ENCODE measurements at places on chromosomes 3 and 15.

- DNase-seq: no peak
Observed at GRCh38 chr3:188212308-188212969, 58.5 kb downstream of the LPP start.

GRCh38 chr3:124034016-124034843, 42.3 kb upstream of the ROPN1 start:
- no peak for DNase-seq

DNA sequence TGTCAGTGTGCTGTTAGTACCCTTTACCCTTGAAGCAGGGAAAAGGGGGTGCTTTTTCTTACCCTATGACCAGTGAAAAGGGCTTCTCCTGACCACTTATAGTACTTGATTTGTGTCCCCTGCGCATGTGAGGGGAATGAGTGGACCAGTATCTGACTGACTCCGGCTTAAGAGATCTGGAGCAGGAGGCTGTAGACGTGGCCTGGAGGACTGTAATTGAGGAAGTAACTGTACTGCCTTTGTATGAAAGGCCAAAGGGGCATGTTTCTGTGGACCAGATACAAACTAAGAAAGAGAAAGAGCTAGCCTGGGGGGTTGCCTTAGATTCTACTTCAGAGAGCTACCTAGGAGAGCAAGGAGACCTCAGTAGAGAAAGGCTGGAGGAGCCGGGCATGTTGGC, 89.9 kb upstream of the TBL1XR1 start:
- no peak for DNase-seq

- no peak for DNase-seq
Observed at GRCh38 chr15:42011074-42011473, 9.8 kb downstream of the PLA2G4E start.

- no peak for DNase-seq
Observed at GRCh38 chr3:124115279-124115678, 123.4 kb upstream of the ROPN1 start.

DNA sequence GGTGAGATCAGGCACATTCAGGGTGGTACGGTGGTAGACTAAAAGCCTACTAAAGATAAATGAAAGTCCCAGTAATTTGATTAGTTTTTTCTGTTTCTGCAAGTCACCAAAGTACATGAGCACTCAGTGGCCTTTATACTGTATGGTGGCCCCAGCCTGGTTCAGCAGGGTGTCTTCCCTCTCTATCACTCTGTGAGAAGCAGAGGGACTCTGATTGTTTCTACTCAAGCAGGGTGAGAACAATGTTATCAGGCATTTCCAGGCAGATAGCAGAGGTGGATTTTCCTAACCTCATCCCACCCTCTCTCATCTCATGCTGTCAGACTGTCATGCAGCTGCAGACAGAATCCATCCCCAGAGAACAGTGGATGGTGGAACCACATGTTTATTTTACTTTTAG, 71.5 kb upstream of the BFSP2 start:
- no peak for DNase-seq
